ENCODE measurements at places on chromosomes 3 and 15.

DNA sequence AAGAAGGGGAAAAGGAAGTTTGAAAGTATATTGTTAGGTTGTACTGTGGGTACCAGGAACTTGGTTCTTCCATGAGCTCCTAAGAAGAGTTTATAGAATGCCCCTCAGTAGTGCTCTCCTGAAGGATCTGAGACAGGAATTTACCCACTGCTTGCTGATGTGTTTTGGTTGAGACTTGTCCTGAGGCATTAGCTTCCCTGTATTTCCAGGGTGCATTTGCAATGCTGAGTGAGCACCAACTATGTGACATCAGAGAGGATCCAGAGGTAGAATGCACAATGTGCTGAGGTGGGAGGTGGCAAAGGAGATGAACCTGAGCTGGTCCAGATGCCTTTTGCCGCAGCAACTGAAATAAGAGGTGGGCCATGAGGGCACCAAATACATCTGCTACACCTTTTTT lies 64.3 kb upstream of the LRRC3B start:
- DNase-seq = no peak

DNA sequence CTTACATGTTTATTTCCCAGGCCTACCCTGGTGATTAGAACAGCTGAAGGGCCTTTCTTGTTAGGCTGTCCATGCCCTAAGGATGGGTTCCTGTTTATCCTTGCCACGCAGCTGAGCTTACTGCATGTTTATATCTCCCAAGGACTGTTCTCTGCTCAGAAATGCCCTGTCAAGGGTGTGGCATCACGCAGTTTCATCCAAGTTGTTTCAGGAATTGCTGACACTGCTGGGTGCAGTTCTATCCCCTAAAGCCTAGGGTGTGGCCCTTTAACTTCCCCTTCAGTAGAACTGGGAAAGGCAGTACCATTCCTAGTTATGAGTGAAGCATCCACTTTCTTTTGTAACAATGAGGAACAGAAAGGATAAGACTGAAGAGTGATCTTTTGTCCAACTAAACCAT lies 5.0 kb downstream of the ELL3 start:
- DNase-seq = no peak

- DNase-seq = no peak
Observed at GRCh38 chr3:152538518-152538917, 269.8 kb downstream of the MBNL1 start.

DNA sequence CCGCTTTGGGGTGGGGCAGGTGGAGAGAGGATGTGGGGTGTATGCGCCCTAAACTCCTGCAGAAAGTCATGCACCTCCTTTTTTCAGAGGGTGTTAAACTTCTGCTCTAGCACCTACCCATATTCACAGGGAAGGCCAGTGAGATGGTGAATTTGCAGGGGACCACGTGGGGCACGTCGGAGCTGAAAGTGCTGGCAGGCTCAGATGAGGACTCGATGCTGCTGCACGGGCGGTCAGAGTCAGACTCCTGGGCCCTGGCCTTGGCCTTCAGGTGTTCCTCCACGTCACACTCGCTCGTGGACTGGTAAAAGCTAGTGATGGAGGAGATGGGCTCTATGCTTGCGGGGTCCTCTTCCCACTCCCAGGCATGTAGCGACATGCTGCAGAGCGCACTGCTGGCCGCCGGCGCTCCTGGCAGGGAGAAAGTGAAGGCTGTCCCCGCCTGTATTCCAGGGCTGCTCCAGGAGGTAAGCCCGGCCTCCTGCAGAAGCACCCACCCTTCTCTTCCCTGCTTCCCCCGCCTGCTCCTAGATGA lies 883 bp downstream of the CFAP92 start:
- no peak for DNase-seq

DNA sequence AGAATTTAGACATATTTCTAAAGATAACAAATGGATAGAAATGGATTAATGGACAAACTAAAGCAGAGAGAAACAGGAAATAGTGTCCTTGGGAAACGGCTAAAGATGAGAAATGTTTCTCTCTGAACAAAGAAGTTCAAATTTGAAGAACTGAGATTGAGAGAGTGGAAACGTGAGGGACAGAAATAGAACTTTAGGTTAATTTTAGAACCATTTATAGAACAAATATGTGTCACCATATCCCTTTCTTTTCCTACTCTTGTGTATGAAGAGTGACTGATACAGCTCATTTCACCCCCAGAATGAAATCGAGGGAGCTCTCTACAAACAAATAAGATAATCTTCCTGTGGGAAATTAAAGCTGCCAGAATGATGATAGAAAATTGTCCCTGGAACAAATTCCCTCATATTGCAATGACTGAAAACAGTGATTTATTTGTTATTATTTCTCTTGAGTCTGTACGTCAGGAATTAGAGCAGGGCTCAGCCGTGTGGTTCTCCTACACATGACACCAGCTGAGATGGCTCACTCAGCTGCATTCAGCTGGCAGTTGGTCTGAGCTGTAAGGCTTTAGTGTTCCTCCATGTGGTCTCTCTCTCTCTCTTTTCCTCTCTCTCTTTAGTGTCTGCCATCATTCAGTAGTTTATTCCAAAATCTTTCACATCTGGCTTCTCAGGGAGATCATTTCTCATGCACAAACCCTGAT lies 46.6 kb upstream of the ARPP21 start:
- no peak for DNase-seq

DNA sequence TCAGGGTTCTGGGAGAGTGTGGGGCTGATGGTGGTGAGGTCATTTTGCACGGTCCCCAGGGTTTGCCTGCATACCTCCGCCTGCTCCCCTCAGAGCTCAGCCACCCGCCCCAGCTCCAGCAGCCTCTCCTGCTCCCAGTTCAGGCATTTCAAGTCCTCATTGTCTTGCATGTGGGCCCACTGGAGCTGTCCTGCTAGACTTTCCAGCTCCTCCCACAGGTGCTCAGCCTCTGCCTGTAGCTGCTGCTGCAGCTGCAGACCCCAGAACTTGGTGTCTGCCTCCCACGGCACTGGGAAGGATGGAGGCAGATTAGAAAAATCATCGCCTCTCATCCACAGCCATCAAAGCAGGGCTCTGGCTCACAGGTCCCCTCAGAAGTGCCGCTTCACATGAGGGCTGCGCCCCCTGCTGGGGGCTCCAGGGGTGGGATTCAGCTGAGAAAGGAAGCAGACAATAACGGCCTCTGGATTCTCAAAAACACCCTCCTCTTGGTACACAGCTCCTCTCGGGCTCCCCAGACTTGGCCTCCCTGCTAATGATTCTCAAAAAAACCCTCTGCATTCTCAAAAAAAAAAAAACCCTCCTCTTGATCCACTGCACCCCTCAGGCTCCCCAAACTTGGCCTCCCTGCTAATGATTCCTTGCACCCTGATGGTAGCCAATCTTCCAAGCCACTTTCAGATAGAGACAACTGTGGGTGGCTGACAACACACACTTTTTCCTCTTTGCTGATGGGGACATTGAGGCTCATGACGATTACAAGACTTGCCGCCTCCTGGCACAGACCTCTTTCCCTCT lies 89.3 kb upstream of the C2CD4B start:
- peak; percentile 12 for DNase-seq

DNA sequence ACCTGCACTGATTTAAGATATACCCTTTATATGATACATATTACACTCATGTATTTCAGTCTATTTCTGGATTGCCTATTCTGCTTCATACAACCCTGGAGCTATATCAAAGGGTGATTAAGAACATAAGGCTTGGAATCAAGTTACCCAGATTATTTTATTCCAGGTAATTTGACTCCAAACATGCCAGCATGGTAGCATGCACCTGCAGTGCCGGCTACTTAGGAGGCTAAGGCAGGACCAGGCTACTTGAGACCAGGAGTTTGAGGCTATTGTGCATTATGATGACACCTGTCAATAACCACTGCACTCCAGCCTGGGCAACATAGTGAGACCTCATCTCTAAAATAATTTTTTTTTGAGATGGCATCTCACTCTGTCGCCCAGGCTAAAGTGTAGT lies 50.4 kb upstream of the NEO1 start:
- no peak for DNase-seq

- DNase-seq = no peak
Observed at GRCh38 chr3:161640181-161640580, 143.6 kb downstream of the OTOL1 start.

GRCh38 chr15:65396283-65396964 lies 18.6 kb upstream of the IGDCC3 start:
- DNase-seq = no peak

GRCh38 chr3:50591196-50591741 lies 20.3 kb downstream of the CISH start:
- DNase-seq = no peak

DNA sequence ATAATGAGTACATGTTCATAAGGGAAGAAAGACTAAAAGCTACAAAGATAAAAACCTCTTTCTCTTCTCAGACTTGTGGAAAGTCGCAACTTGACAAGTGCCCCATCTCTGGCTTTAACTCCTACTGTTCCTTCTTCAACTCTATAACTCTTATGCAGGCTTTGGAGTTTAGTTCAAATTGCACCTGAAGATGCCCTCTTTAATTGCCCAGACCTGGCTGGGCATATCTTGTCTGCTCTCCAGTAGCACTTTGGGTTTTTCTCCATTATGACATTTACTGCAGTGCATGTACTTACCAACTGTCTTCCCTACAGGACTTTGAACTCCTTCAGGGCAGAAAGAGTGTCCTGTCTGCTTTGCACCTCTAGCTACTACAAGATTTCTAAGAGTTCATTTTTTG lies 32.4 kb downstream of the DGKG start:
- DNase-seq = no peak

DNA sequence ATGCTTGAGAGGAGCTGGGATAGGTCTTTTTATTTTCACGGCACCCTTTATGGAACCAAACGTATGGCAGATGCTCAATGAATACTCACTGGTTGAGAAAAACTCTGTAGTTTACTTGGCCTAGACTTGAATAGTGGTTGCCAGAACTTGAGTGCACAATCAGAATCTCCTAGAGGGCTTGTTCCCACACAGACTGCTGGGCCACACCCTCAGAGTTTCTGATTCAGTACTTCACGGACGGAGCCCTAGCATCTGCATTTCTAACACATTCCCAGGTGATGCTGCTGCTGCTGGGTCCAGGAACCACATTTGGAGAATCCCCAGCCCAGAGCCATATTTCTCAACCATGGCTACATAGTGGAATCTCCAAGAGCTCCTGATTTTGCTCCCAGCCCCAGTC lies 24.6 kb downstream of the CA12 start:
- no peak for DNase-seq

DNA sequence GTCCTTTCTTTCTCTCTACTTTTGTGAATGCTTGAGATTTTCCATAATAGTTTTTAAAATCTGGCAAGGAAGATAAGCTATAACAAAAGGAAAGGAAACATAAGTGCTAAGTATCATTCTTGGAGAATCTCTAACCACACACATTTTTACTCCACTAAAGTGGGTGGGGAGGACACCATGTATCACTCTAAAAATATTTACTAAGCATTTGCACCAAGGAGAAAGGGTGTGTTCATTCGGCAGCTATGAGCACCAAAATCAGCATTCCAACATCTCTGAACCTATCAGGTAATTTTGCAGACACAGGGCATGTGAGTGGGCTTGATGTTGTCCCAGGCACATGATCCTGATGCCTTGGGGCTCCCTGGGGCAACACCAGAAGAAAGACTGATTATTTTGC lies 5.5 kb downstream of the B4GALT4 start:
- DNase-seq = no peak

DNA sequence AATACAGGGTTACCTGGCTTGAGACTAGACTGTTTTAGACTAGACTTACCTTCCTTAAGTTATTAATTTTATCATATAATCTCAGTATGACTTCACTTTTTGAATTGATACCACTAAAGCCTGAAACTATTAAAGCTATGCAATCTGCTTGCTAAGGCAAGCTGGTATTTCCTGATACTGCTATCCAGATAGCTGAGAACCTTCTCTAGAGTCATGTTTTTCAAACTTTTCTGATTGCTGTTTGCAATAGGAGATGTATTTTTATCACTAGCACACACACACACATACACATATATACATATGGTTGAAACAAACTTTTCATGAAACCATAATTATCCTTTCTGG lies 9.3 kb upstream of the MAGI1 start:
- no peak for DNase-seq

DNA sequence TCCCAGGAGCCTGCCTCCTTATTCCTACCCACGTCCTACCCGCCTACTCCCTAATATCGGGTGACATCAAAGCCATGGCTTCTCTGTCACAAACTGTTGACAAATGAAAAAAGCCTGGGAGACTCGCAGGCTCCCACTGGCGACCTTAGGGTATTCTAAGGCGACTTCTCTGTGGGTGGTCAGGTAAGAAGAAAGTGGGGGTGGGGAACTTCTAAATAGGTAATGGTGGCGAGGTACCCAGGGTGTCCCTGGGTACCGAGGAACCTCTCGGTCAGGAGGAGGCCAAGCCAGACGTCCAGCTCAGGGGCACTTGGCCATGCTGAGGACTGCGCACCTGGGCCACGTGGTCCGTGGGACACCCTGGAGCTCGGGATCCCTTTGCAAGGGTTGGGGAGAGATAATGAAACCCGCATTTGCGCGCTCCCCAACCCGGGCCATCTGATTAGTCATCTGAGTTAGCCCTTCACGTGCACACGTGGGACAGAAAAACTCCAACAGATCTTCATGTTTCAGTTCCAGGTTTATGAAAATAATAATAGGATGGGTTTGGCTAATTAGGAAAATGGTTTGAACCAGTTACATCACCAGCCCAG lies 78.2 kb downstream of the NR2F2 start:
- DNase-seq = no peak

DNA sequence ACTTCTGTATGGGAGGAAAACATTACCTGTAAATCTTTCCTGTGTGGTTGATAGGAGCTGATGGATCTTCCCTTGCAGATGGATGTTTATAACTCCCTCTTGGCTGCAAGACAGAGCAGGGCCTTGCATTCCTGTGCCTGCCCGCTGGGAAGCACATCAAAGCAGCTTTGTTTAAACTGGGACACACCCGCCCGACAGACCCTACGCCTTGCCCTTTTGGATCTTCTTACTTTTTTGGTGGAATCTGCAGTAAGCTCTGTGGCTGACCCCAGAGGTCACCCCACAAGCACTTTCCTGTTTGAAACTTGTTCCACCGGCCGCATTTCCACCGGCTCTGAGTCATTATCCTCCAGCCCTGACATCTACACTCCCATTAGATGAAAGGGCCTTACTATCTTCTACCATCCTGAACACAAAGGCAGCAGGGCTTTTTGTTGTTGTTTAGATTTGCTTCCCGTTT lies 244.1 kb upstream of the STT3B start:
- no peak for DNase-seq

DNA sequence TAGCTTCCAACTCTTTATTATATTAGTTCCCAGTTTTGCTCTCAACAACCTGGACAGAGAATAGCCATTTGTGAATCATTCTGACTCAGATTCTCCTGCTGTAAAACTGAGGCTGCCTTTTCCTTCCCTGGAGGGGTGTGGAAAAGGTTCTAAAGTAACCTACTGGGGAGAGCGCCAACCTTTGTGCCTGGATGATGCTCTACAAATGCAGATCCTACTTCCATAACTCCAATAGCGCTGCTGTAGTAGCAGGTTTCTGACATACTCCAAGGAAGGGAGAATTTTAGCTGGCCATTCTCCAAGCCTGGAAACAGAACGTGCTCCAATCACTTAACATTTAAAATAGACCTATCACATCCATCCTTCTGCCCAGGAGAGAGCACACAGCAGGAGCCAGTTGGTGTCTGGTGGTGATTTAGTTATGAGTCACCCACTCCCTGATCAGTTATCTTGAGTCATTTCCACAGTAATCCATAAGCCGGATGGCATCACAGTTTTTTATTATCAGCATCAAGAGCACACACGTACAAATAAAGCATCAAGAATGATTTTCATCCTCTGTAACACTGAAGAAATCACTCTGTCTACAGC lies 38.3 kb downstream of the MYH15 start:
- DNase-seq = no peak

Measured in SK-N-MC (cell line).